Activated CD8-positive, alpha-beta memory T cell treated with anti-CD3 and anti-CD28 coated beads for 1 hour (primary cell): ENCODE measurements at places on chromosomes 1 and 21.

DNA sequence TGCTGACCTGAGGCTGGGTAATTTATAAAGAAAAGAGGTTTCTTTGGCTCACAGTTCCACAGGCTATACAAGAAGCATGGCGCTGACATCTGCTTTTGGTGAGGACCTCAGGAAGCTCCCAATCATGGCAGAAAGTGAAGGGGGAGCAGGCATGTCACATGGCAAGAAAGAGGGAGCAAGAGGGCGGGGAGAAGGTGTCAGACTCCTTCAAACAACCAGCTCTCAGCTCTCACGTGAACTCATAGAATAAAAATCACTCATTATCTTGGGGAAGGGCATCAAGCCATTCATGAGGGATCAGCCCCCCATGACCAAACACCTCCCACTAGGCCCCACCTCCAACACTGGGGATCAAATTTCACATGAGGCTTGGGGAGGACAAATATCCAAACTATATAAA, 266.8 kb downstream of the RHOU start:
- no peak for DNase-seq

DNA sequence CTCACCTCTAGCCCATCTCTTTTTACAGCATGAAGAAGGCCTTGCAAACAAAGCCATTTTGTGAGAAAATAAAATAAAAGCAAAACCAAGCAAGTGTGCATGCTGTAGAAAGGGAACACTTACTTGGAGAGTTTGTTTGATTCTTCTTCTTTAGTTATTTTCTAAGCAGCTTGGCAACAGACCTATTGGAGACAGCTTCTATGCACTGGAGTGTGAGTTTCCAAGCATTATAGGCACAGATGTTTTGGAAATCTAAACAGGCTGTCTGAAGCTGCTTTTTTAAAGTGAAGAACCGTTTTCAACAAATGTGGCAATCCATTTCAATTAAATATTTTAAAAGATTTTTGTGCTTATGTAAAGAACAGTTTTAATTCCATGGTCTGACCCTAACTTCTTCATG, 76.6 kb downstream of the NGF start:
- no peak for DNase-seq

DNA sequence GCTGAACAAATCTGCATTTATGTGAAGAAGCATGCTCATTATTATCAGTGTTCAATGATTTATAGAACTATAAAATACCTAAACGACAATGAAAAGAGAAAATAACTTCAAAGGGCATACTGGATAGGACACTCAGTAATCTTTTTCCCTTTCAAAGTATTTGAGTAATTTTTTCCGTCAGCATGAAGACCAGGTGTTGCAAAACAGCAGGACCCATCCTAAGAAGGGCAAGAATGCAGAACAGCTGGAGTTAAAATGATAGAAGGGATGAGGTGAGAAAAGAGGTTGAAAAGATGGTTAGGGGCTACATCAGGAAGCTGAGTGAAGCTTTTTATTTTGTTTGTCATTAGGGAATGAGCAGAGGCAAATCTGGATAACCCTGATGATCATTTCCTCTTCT, 7.1 kb upstream of the RGS18 start:
- DNase-seq = no peak

DNA sequence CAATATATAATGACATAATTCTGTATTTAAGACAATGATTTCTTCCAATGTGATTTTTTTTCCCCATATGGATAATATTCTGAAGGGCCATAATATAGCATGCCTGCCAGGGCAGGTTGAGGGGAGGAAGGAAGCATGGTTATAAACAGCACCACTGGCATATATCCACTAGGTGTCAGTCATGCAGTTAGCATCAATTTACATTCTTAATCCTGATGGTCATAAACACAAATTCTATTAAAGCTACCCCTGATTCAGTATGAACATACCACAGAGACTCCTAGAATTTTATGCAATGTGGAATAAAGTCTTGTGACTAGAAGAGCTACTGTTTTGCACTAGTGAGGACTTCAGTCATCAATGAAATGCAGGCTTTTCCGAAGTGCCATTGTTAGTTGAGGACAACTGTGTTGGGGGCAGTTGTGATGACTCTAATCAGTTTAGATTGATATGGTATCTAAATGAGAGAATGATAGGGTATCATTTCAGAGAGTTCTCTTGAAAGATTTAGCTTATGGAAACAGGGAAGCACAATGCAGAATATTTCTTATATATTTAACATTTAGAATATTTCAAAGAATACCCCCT, 342.7 kb upstream of the NR5A2 start:
- DNase-seq = no peak

DNA sequence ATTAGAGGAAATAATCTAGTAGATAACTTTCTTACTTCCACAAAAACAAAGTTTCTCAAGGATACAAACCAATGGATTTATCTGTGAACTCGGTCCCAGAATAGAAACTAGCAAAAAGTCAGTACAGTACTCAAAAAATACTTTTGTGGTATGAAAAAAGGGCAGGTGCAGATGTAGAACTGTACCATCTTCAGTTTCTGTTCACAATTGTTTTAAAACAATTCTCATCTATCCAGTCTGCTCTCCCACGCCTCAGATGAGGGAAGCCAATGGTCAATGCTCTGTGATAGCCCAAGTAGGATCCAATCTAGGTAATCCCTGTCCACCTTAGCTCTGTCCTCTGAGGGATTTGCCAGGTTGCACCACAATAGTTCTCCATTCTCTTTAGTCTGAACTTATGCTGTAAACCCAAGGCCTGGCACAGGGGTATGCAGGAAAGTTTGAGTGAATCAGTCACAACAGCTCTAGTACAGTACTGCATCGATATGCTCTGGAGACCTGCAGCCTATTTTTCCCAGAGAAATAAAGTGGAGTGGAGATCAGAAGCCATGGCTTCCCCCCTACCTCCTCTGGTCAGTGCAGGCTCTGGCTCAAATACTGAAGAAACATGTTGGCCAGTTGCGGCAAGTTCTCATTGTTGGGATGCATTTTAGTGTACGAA, 1.4 kb downstream of the KTI12 start:
- DNase-seq = no peak

DNA sequence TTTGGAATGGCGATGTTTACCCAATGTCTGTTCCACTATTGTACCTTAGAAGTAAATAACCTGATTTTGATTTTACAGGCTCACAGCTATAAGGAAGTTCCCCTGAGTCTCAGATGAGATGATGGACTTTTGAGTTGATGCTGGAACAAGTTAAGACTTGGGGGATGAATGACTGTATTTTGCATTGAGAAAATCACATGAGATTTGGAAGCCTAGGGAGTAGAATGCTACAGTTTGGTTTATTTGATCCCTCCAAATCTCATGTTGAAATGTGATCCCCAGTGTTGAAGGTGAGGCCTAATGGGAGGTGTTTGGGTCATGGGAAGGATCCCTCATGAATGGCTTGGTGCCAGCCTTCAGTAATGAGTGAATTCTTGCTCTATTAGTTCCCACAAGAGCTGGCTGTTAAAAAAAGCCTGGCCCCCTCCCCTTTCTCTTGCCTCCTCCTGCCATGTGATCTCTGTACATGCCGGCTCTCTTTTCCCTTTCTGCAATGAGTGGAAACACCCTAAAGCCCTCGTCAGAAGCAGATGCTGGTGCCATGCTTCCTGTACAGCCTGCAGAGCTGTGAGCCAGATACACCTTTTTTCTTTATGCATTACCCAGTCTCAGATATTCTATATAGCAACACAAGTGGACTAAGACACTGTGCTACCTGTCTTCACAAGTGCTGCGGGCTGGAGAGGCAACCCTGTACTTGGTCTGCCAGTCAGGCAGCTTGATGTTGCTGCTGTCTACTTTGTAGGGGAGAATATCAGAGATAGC, 77.0 kb upstream of the TLR5 start:
- DNase-seq = no peak

DNA sequence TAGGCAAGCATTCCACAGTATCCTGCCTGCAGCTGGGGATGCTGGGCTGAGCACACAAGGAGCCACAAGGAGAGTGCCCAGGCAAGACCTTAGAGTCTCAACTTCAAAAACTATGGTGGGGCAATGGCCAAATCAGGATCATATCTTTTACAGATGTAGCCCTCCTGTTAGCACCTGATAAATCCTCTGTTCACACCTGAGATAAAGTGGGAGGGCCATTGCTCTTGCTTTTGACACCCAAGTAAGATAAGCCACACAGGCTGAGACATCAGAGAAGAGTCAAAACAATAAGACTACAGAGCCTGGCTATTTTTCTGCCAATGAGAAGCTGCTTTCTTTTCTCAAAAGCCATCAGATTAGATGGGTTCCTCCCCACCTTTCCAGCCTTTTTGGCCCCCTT, 148.9 kb downstream of the AJAP1 start:
- DNase-seq = no peak

DNA sequence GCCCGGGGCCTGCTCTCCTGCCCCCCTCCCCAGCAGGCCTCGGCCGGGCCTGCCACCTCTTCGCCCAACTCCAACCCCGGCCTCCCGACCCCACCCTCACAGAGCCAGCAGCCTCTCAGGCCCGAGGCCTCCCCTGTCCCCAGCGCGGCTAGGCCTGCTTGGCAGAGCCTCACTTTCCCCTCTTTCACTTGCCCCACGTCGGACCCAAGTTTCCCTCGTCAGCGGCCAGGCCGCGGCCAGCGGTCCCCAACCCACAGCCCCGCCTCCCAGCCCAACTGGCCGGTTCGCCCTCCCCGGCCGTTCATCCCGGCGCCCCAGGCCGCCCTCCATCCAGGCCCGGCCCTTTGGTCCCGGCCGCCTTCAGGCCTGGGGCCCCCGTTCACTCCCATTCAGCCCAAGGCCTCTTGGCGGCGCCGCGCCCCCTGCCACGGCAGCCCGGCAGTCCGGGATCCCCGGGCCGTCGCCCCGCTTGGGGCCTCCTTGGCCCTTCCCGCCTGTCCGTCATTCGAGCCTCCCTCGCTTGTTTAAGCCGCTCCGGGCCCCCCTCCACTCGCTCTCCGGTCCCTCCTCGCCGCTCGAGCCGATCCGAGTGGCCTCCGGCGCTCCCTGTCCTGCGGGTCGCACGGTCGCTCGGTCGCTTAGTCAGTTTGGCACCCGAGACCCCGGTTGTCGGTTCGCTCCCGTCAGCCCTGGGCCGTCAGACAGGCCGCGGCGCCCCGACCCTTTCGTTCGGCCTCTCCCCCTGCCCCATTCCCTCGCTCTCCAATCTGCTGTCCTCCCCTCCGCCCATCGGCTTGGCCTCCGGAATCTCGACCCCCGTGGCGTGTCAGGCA, 1.4 kb downstream of the LRRC41 start:
- no peak for DNase-seq

GRCh38 chr1:10824821-10825540, 28.5 kb upstream of the CASZ1 start:
- DNase-seq = no peak

- no peak for DNase-seq
These were observed 146.9 kb downstream of the AJAP1 start for GRCh38 chr1:4801192-4801924.

DNA sequence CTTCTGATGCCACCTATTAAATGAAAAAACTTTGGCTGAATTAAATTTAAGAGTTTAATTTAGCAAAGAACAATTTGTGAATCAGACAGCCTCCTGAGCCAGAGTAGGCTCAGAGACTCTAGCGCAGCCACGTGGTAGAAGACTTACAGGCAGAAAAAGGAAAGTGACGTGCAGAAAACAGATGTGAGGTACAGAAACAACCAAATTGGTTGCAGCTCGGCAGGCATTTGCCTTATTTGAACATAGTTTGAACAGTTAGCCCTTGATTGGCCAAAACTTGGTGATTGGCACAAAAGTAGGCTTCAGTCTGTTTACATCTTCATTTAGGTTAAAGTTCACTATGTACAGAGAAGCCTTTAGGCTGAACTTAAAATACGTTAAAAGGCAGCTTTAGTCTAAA, 22.9 kb downstream of the TCP10L start:
- no peak for DNase-seq

DNA sequence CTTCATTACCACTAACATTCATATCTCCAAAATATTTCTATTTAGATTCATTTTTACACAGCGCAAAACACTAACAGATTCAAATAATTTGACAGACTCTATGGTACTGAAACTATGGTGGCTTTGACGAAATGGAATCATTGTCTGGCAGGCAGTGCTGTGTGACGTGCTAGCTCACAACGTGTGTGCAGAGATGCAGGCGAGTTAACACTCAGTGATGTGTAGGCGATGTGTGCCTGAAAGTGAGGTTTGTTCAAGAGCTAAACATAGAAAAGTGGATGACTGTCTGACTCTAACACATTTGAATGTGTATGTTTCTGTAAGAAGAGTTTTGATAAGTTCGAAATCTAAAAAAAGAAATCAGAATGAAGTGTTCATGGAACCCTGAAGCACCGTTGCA, 97.7 kb downstream of the RYR2 start:
- DNase-seq = no peak

GRCh38 chr1:172244865-172245264, 175.6 kb upstream of the C1orf105 start:
- DNase-seq = no peak
